ENCODE measurements at places on chromosomes 16 and 17.

- DNase-seq, result no peak
Observed at GRCh38 chr16:64864232-64864809, 257.5 kb downstream of the CDH11 start.

DNA sequence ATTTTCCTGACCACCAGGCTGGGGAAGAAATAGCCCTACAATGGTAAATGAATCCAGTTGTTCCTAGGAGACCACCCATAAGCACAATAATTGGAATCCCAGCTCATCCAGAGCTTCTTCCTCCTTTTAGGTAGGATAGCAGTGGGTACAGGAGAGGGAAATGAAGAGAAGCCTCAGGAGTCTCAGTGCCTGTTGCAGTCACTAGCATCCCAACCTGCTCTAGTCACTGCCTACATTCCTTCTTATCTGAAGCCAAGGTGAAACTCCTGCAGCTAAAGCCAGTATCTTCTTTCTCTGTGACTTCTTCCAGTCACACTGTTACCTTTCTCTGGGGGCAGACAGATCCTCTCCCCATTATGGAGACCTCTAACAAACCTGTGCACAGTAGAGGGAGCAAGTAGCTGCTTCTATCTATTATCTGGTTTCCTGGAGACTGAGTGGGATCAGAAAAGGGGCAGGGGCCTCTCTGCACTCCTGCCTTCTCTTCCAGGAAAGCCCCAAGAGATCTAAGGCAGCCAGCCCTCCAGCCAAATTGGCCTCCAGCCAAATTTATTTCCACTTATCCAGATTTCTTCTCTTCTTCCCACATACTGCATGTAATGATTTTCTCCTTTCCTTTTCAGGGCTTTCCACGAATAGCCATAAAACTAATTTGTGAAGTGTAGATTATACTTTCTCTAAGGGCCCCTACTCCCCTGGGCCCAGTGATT lies 85.5 kb downstream of the SSH2 start:
- DNase-seq, result no peak

GRCh38 chr16:4002121-4002520 lies 114.1 kb downstream of the ADCY9 start:
- DNase-seq, result no peak

GRCh38 chr16:87507351-87508069 lies 14.7 kb upstream of the ZCCHC14 start:
- DNase-seq, result no peak

DNA sequence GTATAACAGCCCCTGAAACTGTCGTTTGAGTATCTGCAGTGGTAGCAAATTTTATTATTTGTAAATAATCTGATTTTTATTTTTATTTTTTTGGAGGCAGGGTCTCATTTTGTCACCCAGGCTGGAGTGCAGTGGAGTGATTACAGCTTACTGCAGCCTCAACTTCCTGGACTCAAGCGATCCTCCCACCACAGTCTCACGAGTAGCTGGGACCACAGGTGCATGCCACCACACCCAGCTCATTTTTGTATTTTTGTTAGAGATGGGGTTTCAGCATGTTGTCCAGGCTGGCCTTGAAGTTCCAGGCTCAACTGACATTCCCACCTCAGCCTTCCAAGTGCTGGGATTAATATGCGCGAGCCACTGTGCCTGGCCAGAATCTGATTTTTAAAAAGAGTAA lies 2.8 kb downstream of the NDEL1 start:
- DNase-seq, result no peak

GRCh38 chr17:51124640-51125503 lies 4.2 kb upstream of the SPAG9 start:
- no peak for DNase-seq

GRCh38 chr17:35807371-35808144 lies 1.7 kb upstream of the TAF15 start:
- no peak for DNase-seq

GRCh38 chr16:77434530-77435271 lies at the start of gene ADAMTS18:
TSS of gene ADAMTS18 (minus strand) at chr16:77435034. CDS start at chr16:77434695, 339 bp downstream.
- no peak for DNase-seq

- no peak for DNase-seq
Observed at GRCh38 chr16:716200-716568, 1.3 kb downstream of the METRN start.

- DNase-seq, result no peak
Observed at GRCh38 chr16:83925095-83925905, 26.4 kb downstream of the MLYCD start.

GRCh38 chr17:61492759-61493526 lies 40.7 kb downstream of the TBX4 start:
- DNase-seq, result no peak
